IPS-NIHi11 (cell line): ENCODE measurements at places on chromosomes 1 and 21.

DNA sequence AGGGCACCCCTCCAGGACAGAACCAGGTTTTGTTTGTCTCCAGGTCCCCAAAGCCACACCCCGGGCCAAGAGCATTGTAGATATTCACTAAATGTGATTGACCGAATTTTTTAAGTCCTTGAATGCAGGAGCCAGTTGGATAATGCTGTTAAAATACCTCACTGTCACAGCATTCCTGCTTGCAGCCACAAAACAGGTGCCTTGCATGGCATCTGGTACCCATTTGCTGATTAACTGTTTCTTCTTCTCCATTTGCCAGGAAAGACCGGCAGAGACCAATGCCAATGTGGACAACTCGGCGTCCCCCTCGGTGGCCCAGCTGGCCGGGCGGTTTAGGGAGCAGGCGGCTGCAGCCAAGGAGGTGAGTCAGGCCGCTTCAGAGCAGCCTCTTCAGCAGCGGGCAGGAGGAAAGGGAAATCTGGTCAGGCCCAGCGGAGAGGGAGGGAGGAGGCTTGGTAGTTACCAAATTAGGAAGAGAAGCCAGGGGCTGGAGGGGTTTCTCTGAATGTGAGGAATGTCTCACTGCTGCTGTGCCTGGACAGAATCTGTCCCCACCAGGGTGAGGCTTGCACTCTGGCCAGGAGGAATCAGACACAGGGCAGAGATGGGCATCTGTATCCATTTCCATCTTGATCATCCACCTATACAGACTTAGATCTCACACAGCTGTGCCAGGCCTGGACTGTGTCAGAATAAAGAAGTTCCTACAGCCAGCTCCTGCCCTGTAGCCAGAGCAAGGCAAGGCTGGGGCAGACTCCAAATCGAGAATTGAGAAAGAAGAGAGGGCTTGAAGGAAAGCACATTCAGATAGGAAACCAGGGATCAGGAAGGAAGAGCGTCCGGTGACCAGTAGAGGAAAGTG, 37.9 kb upstream of the MPZL1 start:
- DNase-seq = peak; percentile 78

DNA sequence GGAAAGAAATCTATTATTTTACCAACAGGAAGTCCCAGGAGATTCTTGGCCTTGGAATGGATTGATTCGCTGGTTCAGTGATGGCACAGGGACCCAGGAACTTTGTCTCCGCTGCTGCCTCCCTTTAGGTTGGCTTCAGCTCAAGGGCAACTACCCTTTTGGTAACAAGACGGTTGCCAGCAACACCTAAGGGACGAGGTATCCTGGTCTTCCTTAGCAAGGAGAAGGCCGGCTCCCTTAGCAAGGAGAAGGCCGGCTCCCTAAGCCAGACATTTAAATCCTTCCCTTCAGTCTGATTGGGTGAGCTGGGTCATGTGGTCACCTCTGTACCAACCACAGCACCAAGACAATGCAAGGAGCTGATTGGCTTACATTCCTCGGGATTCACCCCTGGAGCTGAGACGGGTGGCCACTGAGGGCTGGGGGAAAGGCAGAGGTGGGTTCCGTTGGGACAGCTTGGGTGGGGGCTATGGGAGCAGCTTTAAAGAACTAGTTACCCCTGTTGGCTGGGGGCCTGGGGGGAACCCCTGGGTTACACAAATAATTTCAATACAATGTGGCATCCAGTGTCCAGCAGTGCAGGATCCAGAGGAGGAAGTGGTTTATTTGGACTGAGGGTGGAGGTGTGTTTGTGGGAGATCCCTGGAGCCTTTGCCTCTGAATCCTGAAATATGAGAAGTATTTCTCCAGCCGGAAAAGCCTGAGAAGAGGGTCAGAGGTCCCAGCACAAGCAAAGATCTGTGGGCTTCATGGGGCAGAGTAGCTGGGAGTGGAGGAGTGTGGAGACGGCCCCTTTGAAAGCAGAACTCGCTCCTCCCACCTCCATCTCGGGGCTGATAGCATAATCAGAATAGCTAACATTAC, 20.7 kb upstream of the CLIC4 start:
- peak; percentile 81 for DNase-seq

- peak; percentile 50 for DNase-seq
Measured at GRCh38 chr21:31161157-31161556, 122.9 kb upstream of the KRTAP19-8 start.

- DNase-seq = no peak
Measured at GRCh38 chr1:10682108-10682445, 114.4 kb downstream of the CASZ1 start.

- no peak for DNase-seq
Measured at GRCh38 chr1:206503591-206504362, 3.6 kb upstream of the RASSF5 start.

GRCh38 chr1:53326088-53326597, 1.7 kb downstream of the LRP8 start:
- peak; percentile 98 for DNase-seq

DNA sequence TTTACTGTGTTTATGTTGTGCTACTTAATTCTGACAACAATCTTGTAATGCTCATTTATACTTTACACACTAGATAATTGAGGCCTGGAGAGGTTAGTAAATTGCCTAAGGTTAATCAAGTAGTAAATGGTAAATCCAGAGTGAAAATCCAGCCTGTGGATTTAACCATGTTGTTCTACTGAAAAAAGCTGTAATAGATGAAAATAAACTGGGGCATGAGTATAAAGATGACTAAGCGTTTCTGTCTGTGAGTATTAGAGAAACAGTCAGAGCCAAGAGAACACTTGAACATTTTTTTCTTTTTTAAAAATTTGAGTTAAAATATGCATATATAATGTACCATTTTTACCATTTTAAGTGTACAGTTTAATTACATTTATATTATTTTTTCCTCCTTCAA, 47.9 kb upstream of the LEPR start:
- DNase-seq = no peak

DNA sequence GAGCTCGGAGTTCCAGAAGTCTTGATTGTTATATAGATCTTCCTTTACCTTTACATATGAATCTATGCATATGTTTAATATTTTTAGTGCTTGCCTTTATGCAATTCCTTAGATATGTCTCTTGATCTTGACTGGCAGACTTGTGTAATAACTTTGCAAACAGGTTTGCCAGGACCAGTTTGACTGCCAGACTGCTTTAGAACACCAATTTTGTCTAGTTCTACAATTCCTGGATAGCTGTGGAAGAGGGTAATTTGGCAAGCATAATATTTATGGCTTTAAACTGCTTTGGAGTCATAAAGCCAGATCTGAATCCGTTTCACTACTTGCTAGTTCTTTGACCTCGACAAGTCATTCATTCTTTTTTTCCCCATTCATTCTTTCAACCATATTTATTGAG, 250.0 kb downstream of the FAF1 start:
- no peak for DNase-seq

GRCh38 chr1:107683191-107683657, 281.8 kb downstream of the VAV3 start:
- DNase-seq = no peak

GRCh38 chr1:212013672-212014071, 21.7 kb downstream of the INTS7 start:
- DNase-seq = no peak

GRCh38 chr1:244074559-244075171, 23.6 kb downstream of the ZBTB18 start:
- DNase-seq = no peak

DNA sequence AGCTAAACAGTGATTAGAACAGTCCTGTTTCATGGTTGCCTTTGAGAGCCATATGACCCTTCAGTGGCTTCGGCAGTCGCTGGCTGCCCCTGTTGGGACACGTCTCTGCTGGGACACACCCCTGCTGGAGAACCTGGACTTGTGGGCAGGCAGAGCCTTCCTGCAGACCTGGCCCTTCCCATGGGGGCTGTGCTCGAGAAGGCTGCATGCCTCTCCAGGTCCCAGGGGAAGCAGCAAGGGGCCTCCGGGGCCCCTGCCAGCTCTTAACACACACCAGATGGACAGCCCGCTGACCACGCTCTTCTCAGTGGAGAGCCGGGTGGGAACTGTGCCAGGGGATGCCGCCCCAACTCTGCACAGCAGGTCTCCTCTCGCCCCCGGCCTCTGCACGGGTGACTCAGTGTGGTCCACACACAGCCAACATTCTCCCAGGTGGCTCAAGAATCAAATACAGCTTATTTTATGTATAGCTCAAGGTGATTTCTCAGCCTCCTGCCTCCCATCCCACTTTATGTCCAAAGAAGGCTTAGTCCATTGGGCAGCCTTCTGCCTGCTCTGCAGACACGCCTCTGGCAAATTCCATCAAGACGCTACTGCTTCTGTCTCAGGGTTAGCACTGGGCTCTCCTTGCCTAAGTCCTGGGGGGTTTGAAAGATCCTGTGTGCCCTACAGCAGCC, 450.8 kb downstream of the KIF26B start:
- no peak for DNase-seq

GRCh38 chr1:89069951-89070350, 4.9 kb upstream of the GBP1 start:
- no peak for DNase-seq

- DNase-seq = no peak
Measured at GRCh38 chr1:44587796-44588460, 86.4 kb downstream of the TMEM53 start.

DNA sequence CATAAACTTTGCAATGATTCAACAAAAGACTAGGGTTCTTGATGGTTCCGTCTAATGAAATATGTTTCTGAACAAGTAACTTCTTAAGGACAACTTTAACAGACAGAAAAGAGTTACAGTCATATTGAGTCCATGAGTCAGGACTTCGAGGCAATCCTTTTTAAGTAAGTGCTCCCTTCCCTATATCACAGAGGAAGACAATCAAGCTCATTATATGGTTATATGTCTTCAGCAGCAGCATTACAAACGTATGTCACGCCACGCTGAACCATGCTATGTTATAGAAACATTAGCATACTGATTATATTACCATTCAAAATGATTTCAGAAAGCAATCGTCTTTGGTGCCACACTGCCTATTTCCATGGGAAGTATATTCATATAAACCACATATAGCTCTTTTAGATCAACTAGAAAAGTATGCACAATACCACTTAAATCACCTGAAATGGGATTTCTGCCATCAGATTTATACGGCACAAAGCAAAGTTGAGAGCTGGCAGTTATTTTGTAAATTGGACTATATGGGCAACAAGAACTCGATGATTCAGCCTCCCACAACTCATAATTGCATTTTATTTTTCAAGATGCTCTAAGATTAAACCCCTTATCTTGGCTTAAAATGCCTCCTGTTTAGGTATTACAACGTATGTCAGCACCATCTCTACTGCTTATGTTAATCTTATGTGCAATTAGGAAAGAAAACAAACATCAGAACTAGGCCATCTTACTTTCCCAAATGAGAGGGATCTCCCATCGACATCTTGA, 111.3 kb upstream of the SAMSN1 start:
- no peak for DNase-seq

GRCh38 chr1:220151454-220151853, 57.5 kb downstream of the IARS2 start:
- DNase-seq = peak; percentile 12

- no peak for DNase-seq
Measured at GRCh38 chr21:45032332-45032731, 42.0 kb upstream of the ADARB1 start.

- DNase-seq = no peak
Measured at GRCh38 chr21:43943512-43944077, 68.5 kb upstream of the TRAPPC10 start.

DNA sequence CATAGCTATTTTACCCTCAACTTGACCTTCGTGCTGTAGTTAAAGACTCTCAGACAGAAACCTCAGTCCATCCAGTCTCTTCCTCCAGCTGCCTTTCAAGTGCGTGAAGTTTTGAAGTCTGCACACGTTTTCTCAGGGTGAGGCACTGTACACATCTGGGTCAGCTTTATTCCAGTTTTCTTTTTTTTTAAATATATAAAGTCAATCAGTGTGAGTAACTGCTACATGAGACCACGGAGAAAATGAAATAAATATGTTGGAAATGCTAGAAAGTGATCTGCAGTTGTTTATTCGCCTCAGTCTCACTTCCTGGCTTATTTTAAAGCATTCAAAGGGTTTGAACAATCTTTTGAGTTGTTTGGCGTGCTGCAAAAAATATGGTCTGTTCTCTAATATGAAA, 135.7 kb downstream of the ROR1 start:
- DNase-seq = no peak

DNA sequence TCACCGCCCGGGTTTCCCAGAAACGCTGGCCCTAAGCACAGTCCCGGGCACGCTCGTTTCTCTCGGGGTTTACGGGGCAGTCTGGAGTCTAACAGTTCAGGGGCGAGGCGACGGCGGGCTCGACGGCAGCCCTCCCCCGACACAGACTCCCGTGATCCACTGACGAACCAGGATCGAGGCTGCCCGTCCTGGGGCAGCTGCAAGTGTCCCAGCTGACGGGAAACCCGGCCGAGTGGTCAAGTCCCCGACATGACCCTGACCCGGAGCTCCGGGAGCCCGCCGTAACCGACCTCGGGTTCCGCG, 494 bp downstream of the UBE2J2 start:
- no peak for DNase-seq

DNA sequence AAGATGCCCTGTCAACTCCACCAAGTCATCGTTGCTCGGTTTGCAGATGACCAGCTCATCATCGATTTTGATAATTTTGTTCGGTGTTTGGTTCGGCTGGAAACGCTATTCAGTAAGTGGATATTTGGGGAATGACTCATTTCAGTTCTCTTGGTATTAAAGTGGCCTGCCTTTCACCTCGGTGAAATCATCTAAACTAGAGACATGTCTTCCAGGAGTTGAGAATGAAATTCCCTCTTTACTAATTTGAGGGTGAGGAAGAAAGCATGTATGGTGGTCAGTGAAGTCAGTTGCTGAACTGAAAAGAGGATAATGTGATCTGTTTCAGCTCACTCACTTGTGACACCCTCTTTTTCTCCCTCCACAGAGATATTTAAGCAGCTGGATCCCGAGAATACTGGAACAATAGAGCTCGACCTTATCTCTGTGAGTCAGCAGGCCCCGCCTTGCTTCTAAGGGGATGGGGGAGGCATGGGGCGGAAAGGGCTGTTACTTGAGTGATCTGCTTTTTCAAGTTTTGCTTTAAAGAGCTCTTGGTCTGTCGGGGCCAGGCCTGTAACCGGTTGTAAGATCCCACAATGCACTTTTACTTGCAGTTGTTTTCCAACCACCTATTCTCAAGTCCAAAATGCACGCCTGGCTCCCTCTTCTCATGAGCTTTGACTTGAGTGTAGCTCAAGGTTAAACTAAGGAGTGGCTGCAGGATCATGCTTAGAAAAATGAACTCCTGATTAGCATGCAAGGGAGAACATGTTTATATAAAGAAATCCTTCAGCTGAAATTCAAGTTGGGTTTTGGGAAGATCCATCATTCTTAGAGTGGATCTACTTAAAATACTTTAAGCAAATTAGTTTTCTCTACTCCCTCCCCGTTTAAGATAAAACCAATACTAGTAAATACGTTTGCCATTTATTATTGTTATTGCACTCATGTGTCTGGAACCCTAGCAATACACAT, 59.8 kb downstream of the CAPN2 start:
- peak; percentile 55 for DNase-seq

GRCh38 chr1:172467446-172467845, 23.6 kb upstream of the PIGC start:
- no peak for DNase-seq
